ENCODE measurements at places on chromosomes 12 and 14.

GRCh38 chr12:45685680-45686079 is 43.8 kb upstream of the ARID2 start:
- no peak for DNase-seq

DNA sequence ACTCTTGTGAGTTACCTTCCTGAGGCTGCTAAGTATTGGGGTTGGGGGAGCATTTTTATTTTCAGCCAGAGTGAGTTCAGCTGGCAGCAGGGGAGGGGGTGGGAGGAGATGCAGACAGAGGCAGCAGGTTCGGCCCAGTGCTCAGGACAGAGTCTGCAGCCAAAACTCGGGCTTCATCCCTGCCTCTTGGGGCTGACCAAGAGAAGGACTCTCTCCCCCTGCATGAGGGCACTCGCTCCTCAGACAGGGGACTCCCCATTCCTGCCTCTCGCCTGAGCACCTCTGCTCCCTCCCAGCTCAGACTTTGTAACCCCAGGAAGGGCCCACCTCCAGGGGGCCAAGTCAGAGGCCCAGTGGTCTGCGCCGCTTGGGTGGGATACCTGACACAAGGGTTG is 1.1 kb upstream of the AKT1 start:
- DNase-seq: no peak

DNA sequence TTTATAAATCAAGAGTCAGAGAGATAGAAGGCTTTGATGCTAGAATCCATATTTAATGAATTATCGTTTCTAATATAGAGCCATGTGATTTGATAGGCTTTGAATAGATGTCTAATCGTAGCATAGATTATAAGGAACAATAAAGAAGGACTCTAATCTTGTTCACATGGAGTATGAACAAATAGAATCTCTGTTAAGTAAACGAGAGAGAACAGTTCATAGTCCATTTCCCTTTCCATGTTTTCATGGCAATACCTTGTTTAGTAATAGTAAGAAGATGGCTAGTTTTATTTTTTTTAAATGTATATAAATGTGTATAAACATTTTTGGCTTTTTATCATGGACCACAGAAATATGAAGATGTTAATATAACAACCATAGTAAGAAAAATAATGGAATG is 32.3 kb upstream of the RAD51AP1 start:
- no peak for DNase-seq

DNA sequence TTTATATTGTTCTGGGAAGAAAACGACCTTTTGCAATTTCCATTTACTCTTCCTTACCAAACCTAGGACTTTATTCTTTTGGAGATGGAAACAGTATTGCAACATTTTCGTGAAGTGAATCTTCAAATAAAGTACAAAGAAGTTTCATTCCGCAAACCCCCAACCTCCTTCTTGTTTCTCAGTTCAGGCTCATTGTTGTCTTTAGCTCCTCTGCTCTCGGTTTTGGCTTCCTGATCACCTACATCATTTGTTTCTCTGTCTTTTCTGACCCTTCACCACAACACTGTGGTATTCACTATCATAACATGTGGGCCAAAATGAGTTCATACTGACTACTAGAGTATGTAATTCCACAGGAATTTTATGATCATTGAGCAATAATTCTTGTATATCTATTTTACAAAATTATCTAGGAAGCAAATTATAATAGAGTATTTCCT is 266.8 kb downstream of the ADAMTS20 start:
- DNase-seq: no peak

DNA sequence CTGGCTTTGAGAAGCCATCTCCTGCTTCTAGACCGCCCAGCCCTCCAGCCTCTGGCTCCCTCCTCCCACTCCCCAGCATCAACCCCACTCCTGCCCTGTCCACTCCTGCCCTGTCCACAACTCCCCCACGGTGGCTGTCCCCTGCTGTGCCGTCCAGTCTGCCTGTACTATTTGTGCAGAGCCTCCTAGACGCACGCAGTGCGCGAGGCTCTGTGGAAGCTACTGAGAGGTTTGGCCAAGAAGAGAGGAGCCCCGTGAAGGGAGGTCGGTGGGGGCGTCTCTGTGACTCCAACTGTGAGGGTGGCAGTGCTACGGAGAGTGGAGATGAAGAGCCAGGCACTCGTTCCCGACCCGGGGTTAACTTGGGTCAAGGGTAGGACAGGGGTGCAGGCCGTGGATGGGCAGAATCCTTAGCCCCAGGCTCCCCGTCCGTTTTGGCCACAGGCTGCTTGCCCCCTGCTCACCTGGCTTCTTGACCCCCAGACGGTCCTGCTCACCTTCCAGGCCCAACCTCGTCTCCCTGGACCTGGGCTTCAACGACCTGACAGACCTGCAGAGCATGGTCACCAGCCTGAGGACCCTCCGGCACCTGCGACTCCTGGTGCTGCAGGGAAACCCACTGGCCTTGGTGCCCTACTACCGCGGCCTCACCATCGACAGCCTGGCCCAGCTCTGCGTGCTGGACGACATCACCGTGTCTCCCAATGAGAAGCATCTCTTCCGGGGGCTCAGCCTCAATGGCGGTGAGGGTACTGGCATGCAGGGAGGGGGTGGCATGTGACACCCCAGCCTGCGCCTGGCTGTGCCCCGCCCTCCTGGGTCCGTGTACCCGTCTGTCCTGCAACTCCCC is 6.9 kb downstream of the LRRC43 start:
- DNase-seq: no peak

GRCh38 chr14:100132161-100132902 is 27.1 kb downstream of the DEGS2 start:
- no peak for DNase-seq

DNA sequence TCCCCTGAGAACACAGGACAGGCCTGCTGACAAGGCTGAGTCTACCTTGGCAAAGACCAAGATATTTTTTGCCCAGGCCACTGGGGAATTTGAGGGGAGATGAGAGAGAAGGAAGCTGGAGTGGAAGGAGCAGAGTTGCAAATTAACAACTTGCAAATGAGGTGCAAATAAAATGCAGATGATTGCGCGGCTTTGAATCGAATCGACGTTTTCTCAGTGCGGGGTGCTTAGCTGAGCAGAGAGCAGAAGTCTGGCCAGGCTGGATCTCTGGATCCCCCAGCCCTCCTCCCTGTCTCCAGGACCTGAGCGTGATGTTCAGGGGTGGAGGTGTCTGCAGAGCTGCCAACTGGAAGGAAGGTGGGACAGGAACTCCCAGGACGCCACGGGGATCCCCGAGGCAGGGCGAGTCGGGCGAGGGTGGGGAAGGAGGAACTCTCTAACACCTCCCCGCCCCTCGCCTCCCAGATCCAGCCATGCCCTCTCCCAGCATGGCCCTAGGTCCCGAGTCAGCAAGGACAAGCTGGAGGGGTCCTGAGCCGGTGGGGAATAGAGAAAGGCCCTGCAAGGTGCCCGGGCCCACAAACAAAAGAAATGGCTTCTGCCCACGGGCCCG is 527 bp upstream of the CARMIL3 start:
- peak; percentile 48 for DNase-seq

DNA sequence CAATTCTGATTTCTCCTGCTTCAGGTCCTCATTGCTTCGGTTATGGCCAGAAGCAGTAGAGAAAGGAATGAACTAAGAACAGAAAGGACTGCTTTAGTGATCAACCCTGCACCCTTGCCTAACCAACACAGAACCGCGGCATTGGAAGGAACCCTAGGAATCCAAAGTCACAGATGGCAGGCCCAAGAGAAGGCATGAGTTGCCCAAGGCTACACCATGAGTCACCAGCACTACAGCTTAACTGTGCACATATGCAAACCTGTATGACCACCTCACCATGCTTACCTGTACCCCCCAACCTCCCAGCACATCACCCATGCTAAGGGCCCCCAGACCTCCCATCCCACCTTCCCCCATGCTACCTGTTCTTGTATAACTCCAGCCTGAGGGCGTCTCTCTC is 25.9 kb upstream of the BLTP3B start:
- DNase-seq: no peak

GRCh38 chr14:73758392-73759182 is 44.4 kb upstream of the PNMA1 start:
- DNase-seq: peak; percentile 84

- no peak for DNase-seq
These were observed 65.1 kb downstream of the SIX6 start for GRCh38 chr14:60573943-60574495.

DNA sequence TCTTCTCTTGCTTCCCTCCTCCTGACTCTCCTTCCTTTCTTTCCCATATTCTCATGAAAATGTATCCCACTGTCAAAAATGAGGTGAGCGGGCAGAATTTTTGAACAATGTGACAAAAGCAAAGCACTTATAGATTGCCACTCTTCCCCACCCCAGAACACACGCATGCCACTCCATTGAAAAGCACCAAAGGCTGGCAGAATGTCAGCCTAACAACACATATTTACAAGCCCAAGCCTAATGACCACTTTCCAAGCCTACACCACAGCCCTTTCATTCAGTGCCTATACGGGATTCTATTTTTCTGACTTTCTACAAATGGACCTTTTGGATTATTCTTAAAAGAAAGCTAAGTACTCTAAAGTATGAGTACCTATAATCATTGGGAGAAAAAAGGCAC is 62.9 kb upstream of the METAP2 start:
- no peak for DNase-seq

- no peak for DNase-seq
These were observed 2.4 kb upstream of the RXYLT1 start for GRCh38 chr12:63777340-63777739.

GRCh38 chr14:56198438-56198837 is 80.2 kb downstream of the PELI2 start:
- DNase-seq: no peak

GRCh38 chr12:52515927-52516831 is 4.0 kb downstream of the KRT5 start:
- peak; percentile 38 for DNase-seq

GRCh38 chr12:46627686-46628085 is 198.1 kb downstream of the SLC38A4 start:
- DNase-seq: no peak

GRCh38 chr12:132837693-132838409 is 9.2 kb upstream of the GOLGA3 start:
- no peak for DNase-seq

GRCh38 chr12:41795051-41795600 is 349.5 kb downstream of the GXYLT1 start:
- no peak for DNase-seq

DNA sequence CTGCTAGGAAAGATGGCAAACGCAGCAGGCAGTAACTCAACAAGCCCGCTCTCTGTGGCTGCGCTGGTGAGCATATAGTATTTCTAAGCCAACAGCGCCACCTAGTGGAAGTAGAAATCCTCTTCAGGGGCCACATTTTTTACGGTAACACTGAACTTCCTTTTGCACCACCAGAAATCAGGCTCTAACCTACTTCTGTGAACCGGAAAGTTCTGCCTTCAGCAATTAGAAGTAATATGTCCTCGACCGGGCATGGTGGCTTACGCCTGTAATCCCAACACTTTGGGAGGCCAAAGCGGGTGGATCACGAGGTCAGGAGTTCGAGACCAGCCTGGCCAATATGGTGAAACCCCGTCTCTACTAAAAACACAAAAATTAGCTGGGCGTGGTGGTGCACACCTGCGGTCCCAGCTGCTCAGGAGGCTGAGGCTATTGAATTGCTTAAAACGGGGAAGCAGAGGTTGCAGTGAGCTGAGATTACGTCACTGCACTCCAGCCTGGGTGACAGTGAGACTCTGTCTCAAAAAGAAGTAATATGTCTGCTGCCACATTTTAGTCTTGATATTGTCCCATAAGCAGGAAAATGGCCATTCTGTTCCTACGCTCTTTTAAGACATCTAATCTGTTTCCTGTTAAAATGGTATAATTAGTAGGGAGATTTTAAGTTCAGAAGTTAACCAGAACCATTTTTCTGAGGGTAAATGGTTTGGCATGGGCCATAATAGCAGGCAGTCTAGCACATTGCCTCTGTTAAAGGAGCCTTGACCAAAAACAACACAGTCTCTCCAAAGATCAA is 26.8 kb downstream of the APOBEC1 start:
- DNase-seq: peak; percentile 88

Measured in ureter (tissue), 1 donor.